ENCODE measurements at places on chromosomes 16 and 17. TPM values are rescaled to one million over a fixed set of nuclear protein-coding genes. Genes with fewer than 3 reads are reported as not detected.

DNA sequence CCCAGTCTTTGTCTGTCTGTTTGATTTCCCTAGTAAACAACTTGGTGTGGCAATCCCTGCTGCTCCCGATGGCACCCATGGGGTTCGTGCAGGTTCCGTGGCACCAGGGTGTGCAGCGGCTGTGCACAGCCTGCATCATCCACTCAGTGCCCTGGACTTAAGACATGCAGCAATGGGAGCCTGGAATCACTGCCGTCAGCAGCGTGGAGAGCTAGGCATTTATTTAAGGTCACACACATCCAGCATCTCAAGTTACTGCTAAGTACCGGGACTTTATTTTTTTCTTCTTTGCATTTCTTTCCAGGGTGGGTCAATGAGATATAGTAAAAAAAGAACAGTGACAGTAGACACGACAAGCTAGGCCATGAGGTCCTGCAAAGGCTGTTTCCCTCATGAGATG, 2.8 kb downstream of the DHRS7C start:
- no peak for DNase-seq

DNA sequence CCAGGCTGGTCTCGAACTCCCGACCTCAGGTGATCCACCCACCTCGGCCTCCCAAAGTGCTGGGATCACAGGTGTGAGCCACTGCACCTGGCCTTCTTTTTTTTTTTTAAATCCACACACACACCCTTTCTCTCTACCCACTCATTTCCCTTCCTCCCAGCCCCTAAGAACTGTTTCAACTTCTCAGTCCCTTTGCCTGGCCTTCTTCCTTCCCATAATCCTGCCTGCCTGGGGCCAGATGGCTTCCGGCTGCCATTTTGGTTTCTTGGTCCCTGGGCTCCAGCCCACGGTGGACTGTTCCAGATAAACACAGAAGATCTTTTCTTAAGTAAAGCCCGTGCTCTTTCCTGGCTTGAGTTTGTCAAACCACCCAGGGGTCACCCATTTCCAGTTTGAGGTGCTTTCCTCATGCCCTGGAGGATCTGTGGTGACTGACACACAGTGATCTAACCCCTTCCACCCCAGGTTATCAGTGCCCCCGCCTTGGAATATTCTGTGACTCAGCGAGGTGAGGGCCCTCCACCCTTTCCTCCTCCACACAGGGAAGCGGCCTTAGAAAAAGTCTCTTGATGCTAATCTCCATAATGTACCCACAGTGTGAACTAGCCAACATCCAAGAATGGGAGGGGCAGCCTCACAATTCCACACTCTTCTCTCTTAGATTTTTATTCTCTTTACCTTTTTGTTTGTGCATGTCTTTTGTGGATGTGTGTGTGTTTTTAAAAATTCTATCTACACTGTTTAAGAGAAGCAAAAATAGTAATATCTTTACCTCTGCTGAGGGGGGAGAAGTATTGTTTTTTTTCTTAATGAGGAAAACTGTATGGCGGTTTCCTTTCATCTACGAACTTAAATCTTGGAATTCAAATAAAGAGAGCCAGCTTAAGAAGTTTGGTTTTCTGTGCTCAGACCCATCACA, 60.0 kb downstream of the CRISPLD2 start:
- peak; percentile 85 for DNase-seq

GRCh38 chr17:6085812-6086211, 15.6 kb downstream of the WSCD1 start:
- no peak for DNase-seq

- no peak for DNase-seq
Measured at GRCh38 chr17:79529661-79530081, 81.2 kb downstream of the RBFOX3 start.

DNA sequence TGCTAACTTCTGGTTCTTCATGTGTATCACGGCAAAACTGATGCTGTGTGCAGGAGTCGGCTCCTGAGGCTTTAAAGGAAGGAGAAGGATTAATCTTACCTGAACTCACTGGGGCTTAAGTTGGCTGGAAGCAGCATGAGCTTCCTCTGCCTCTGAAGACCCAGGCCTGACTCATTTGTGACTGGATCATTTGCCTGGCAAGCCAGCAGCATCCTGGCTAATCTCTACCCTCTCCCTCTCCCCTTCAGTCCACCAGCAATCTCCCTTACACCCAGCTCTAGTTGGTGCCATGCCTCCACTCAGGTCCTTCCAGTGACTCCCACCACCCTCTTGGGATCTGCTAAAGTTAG, 150.3 kb downstream of the IRX3 start:
- DNase-seq: peak; percentile 79

Gene SALL1
- not detected for total RNA-seq

Gene PRSS27
- 4.5 TPM for total RNA-seq

Gene PMFBP1
- 0.53 TPM for total RNA-seq

Measured in bronchial epithelial cell (primary cell).